ENCODE measurements at places on chromosomes 12 and 14. TPM values are rescaled to one million over a fixed set of nuclear protein-coding genes. Genes with fewer than 3 reads are reported as not detected.
A peak's percentile ranks its signal among the peaks of the same experiment; 100 is the strongest.

Gene PPP4R4
- total RNA-seq, result 9.6 TPM

DNA sequence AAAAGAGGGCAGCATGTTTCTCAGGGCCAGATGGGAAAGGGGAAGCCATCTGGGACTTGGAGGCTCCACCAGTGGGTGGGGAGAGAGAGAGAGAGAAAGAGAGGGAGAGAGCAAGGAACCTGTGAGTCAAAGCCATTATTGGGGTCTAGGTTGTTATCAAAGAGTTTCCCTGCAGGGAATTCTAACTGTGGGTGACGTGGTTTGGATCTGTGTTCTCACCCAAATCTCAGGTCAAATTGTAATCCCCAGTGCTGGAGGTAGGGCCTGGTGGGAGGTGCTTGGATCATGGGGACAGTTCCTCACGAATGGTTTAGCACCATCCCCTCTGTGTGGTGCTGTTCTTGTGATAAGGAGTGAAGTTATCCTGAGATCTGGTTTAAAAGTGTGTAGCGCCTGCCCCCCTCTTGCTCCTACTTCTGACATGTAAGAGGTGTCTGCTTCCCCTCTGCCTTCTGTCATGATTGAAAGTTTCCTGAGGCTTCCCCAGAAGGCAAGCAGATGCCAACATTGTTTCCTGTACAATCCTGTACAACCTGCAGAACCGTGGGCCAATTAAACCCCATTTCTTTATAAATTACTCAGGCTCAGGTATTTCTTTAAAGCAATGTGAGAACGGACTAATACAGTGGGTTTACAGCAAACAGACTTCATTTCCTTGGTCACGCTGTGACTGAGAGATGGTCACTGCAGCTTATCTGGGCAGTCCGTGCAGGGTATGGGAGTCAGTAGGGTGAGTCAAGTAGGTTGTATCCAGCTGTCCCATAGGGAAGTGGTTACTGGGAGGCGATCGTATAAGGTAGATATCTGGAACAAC lies 52.4 kb downstream of the CCDC91 start:
- no peak for DNase-seq

- no peak for DNase-seq
Measured at GRCh38 chr14:59214702-59215302, 26.3 kb downstream of the DAAM1 start.

DNA sequence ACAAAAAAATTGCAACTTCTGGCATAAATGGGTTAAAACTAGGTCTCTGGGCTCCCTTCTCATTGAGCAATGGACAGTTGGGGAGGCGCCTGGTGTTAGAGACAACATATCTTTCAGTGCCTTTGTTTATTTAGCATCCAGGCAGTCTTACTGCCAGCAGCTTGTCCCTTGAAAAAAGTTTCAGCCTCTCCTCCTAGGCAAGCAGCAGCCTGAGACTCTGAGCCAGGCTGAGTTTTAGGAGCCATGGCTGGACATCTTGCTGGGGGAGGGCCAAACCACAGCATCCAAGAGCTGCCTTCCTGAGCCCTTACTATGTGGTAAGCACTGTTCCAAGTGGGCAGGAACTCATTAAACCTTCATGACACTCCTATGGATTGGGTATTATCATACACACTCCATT lies 10.1 kb upstream of the JDP2 start:
- no peak for DNase-seq

- no peak for DNase-seq
Measured at GRCh38 chr12:32070370-32070769, 36.3 kb upstream of the BICD1 start.

Gene SIX6
- total RNA-seq, result not detected

DNA sequence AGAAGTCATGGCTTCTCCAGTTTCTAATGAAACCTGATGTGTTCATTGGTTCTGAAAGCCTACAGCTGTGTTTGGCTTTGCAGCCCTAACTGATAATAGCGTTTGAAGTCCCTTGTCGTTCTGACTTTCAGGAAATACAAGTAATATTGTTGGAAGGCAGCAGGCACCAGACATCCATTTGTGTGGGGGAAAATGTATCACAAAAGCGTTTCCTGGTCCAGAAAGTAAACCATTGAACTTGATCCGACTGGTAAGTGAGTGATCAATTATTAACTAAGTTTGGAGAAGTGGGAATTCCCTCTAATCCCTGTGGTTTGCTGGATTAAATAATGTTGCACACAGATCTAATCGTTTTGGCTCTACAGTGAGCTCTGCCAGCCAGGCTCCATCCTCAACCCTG lies 77.3 kb upstream of the LTA4H start:
- DNase-seq, result no peak

Gene LDHB
- total RNA-seq, result 1,781 TPM

Gene CCDC175
- total RNA-seq, result 0.19 TPM

Gene ITGB7
- total RNA-seq, result 1.2 TPM

Gene GALNT16
- total RNA-seq, result 6.3 TPM

DNA sequence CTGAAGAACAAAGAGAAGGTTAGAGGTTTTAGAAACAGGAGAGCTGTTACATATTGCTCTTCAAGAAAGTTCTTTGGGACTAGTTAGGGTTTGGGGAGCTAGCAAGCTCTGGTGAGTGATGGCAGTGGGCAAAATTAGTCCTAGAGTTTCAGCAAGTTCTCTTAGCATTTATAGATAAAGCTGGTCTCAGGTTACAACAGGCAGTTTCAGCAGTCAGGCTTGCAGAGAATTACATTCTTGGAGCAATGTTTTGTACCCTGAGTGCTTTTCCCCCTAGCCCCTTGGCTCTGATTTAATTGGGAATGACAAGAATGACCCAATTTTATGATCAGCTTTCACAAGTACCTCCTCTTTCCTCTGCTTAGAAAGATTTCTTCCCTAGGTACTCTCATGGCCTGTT lies 21.4 kb upstream of the EID3 start:
- no peak for DNase-seq

Gene LUM
- not detected for total RNA-seq

- no peak for DNase-seq
Measured at GRCh38 chr14:35073486-35073885, 27.4 kb downstream of the FAM177A1 start.

DNA sequence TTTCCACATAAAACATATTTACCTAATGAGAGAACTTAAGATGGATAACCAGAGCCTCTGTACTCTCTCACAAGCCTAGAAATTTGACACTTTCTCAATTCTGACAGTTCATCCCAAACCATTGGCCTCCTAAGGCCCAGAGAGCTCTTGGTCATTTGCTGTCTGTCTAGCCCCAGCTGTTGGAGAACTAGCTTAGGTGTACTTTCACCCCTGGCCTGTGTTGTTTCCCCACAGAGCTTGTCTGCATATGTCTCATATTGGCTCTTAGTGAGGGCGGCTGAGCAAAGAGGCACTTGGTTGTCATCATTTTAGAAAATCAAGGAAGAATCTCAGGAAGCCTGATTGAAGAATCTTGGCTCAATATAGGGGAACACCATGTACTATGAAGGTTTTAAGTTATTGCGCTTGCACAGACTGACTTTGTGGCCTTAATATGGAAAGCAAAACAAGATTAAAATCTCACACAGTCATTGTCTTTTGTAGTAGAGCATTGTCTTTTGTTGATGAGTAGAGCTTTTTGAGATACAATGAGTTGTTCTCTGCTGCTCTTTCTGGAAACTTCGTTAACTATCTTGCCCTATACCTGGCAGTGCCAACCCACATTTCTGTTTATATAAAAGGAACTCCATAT lies 324.6 kb downstream of the RAD51B start:
- no peak for DNase-seq

Gene MANSC4
- not detected for total RNA-seq

DNA sequence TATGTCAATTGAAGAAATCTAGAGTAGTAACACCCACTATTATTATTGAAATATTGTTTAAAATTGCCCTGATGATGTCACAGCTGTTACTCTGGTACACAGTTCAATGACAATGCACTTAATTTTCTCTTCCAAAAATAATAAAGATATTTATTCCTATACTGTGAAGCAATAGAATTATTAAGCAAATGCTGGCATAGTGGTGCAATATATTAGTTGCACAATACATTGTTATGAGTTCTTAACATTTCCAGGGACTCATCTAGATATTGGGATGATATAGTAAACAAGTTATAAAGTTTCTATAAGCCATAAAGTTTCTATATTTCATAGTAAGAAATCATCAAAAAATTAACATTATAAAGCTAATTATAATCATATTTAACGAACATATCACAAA lies 897.8 kb downstream of the LRFN5 start:
- no peak for DNase-seq

Gene SLC8A3
- 1.0 TPM for total RNA-seq

DNA sequence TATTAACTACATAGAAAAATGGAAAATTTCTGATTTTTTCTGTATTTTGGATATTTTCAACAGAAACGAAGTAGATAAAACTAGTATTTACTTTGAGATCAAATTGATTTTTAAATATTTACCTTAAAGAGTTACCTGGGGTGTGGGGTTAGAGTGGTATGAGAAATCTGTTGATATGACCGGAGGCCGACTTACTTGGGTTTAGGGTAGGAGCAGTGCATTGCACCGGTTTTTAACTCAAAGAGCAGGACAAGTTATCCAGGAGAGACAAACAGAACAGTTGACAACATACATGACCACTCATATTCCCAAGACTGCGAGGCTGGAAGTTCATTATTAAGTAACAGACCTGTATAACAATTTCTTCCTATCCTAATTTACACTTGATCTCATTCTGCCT lies 31.4 kb downstream of the TPH2 start:
- no peak for DNase-seq

GRCh38 chr14:75519826-75520728 lies 2.2 kb upstream of the BATF start:
- no peak for DNase-seq

Gene HOXC11
- not detected for total RNA-seq

- no peak for DNase-seq
Measured at GRCh38 chr14:77017666-77018065, 10.8 kb downstream of the IRF2BPL start.

Gene EFS
- 27.8 TPM for total RNA-seq

DNA sequence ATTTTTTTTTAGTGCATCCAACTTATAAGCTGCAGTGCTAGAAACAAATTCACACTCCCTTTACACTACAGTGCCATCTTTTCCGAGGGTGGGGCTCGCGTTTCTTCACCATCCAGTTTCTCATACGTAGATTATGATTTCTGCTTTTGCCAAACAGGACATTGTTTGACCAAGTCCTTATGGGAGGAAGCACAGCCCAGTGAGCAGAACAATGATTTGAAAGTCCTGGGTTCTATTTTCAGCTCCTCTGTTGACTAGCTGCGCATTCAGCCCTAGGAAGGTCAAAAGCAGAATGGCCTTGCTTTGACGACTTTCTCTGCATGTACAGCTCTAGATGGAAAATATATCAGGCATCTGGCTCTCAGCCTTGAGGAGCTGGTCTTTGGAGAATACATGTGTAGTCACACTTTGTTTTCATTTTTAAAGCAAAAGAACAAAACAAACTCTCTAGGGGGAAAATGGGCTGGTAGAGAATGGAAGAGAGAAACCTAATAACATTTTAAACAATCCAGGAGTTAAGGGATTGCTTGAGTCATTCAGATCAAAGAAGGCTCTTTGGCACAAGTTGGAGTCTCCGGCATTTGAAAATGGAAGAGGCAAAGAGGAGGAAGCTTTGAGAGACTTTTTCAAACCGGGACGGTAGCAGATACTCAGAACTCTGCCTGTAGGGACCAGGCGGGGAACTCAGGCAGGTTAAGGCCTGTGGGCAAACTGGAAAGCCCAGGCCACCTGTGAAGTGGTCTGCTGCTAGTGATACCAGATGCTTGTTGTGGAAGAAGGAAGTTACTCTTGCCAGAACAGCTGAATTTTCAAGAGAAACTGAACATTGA lies 257.3 kb upstream of the PLEKHG7 start:
- DNase-seq, result no peak

DNA sequence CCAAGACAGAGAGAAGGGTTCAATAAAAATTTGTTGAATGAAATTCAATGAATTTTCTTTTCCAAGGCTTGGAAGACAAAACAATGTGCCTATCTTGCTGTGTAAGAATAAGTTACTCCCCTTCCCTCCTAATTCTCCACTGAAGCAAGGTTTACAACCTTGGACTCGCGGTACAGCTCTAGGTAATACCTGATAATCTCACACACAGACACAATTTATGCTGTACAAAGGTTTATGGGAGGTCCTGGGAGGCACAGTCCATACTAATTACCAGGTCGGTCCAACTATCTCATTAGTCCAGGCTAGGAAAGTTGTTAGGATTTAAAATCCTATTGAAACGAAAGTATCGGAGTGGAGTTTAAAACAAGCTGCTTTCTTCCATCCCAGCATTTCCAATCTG lies 42.6 kb downstream of the NELL2 start:
- no peak for DNase-seq

DNA sequence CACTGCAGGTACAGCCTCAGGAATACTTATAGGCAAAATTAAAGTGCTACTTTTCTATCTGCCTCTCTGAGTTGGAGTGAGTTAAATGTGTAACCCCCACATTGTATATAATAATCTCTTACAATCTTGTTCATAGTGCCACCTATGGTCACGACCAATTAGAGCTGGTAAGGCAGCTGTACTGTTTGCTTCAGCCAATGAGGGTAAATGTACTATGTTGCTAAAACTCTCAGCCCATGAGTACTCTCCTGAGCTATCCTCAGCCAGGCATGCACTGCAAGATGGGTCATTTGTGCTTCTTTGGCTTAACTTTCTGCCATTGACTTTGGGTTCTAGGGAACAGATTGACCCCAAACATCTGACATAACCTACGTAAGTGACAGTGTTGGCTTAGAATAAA lies 15.0 kb upstream of the MDM2 start:
- no peak for DNase-seq

GRCh38 chr14:69573831-69574262 lies 824 bp downstream of the CCDC177 start:
- DNase-seq, result peak; percentile 60

DNA sequence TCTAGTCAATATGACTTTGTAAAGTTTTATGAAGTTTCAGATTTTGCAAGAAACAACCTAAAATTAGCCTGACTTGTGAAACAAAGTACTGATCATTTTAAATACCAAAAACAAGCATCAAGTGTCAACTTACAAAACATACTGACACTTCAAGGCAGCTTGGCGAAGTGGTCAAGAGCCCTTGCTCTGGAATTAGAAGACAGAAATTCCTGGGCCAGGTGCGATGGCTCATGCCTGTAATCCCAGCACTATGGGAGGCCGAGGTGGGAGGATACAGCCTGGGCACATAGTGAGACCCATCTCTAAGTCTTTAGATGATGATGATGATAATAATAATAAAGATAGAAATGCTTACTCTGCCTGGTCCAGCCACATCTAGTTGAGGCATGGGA lies 45.4 kb upstream of the NR2C1 start:
- no peak for DNase-seq

- no peak for DNase-seq
Measured at GRCh38 chr14:99236386-99237138, 35.4 kb downstream of the BCL11B start.

Gene RHOJ
- not detected for total RNA-seq

Gene FIGNL2
- 7.5 TPM for total RNA-seq

DNA sequence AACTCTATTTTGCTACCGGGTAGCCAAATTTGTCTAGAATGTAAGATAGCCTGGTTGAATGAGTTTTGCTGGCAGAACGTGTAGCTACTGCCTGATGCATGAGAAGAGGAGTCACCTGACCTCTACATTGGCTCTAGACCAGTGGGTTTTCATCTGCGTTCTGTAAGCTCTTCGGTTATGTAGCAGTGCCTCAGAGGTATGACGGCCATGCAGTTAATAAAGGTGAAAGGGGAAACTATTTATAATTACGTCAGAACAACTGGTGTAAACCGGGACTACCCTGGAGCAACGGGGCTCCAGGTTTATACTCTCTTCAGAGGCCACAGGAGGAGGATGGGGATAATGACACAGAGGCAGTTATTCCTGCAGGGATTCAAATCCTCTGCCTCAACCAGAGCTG lies 173.4 kb upstream of the KITLG start:
- no peak for DNase-seq

Gene KLRD1
- total RNA-seq, result not detected

Gene COX6A1
- total RNA-seq, result 465 TPM

GRCh38 chr12:17609153-17609552 lies 480.8 kb downstream of the RERGL start:
- DNase-seq, result no peak

Gene MYO1H
- total RNA-seq, result not detected
